Activated CD4-positive, alpha-beta memory T cell treated with anti-CD3 and anti-CD28 coated beads, Interleukin-2, amount 10 ng/mL, durations not matched to agents 7 days and 5 days (primary cell): ENCODE measurements at places on chromosomes 3 and 15. TPM values are rescaled to one million over a fixed set of nuclear protein-coding genes. Genes with fewer than 3 reads are reported as not detected.

Gene REC114
- not detected for total RNA-seq

GRCh38 chr3:150277444-150277843 is 130.7 kb upstream of the TSC22D2 start:
- no peak overlapping the region for H3K4me3 ChIP-seq
- H3K27me3 ChIP-seq = peaks cover 26% of the 10 kb centered on the region
- H3K36me3 ChIP-seq = no peaks in the 10 kb centered on the region
- H3K4me1 ChIP-seq = no peaks in the 10 kb centered on the region
- H3K27ac ChIP-seq = no peak overlapping the region

DNA sequence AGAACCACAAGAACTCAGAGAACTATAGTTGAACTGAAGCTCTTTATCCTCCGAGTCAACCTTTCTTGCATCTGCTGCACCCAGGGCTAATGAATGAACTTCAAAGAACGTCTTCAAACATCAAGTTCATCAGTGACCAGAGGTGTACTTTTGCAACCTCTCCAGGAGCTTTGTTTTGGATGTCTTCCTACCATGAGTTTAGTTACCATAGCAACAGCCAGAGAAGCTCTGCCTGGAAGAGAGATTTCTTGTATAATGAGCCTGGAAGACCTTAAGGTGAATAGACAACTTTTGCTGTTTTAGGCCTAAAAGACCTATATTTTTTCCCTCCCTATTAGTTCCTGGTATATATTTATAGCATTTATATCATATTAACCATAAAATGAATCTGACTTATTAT is 9.1 kb downstream of the ACTC1 start:
- DNase-seq = no peak
- H3K27me3 ChIP-seq = peaks cover 26% of the 10 kb centered on the region
- H3K27ac ChIP-seq = no peak overlapping the region
- no peaks in the 10 kb centered on the region for H3K4me1 ChIP-seq
- H3K4me3 ChIP-seq = no peak overlapping the region

DNA sequence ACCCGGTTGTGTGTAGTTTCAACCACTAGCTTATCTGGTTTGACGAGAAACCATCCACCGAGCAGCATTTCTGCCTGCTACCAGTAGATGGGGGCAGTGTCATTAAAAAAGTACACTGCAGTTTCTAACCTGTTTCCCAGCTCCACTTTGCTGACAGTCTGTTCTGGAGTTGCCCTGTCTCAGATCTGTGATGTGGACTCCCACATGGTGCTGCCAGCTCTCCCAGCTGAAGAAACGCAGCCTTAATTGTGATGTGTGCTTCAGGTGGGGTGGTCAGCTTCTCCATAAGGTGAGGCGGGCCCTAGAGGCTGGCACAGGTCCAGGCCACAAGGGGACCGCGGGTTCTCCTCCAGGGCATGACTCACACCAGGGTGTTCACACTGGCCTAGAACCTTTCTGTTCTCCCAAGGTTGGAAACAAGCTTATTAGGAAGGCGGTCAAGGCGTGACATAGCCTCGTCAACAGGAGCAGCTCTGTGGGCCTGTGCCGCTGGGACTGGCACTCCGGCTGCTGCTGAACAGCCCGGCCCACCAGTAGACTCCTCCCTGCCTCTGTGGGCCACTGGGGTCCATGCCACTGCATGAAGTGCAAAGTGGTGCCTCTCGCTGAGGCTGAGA is 2.9 kb upstream of the FAM43A start:
- peaks cover 38% of the 10 kb centered on the region for H3K27me3 ChIP-seq
- DNase-seq = peak; percentile 71
- H3K4me1 ChIP-seq = peaks cover 45% of the 10 kb centered on the region
- no peak overlapping the region for H3K4me3 ChIP-seq
- peaks cover 2% of the 10 kb centered on the region for H3K36me3 ChIP-seq

Gene DAZL
- total RNA-seq = not detected

DNA sequence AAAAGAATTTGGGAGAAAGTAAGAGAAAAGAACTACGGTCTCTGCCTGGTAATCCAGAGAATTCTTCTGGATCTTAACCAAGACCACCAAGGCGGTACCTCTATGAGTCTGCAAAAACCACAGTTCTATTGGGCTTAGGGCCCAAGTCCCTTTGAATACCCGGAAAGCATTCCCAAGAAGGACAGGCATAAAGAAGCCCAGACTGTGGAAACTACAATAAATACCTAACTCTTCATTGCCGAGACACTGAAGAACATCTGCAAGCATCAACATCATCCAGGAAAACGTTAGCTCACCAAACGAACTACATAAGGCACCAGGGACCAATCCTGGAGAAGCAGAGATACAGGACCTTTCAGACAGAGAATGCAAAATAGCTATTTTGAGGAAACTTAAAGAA is 162.3 kb upstream of the TMC3 start:
- no peak overlapping the region for H3K27ac ChIP-seq
- H3K27me3 ChIP-seq = peaks cover 9% of the 10 kb centered on the region
- no peak for DNase-seq
- H3K36me3 ChIP-seq = no peaks in the 10 kb centered on the region
- no peaks in the 10 kb centered on the region for H3K4me1 ChIP-seq

DNA sequence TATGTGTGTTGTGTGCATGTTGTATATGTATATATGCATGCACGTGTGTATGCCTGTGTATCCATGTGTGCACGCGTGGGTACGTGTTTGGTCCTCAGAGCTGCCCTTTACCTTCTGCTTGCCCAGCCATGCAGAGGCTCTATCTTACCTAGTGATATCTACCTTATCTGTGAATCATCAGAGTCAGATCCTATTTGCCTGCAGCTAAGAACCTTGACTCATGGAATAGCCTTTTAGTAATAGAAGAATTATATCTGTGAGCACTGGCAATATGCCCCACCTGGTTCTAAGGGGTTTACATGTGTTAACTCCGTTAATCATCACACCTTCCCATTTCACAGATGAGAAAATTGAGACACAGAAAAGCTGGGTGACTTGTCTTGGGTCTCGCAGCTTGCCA is 11.0 kb downstream of the PGPEP1L start:
- no peaks in the 10 kb centered on the region for H3K36me3 ChIP-seq
- no peak for DNase-seq
- H3K27me3 ChIP-seq = peaks cover 12% of the 10 kb centered on the region

GRCh38 chr3:86828751-86829150 is 162.2 kb downstream of the VGLL3 start:
- H3K36me3 ChIP-seq = no peaks in the 10 kb centered on the region
- H3K27ac ChIP-seq = no peak overlapping the region
- H3K27me3 ChIP-seq = no peaks in the 10 kb centered on the region
- H3K4me1 ChIP-seq = no peaks in the 10 kb centered on the region
- no peak overlapping the region for H3K4me3 ChIP-seq

DNA sequence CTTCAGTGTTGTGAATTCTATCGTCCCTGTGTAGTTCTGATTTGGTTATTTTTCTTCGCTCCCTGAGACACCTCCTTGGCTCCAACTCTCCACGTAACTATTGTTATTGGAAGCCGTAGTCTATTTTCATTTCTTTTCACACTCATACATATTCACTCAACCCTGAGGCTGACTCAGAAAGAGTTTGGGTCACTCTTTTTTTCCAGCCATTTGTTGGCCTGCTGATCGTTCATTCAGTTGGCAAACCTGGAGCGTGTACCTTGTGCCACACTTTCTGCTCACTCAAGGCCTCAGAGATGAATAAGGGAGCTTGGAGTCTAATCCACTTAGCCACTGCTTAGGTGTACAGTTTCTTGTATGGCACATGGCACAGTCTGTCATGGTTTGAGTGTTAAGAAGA is 22.4 kb downstream of the GYG1 start:
- no peaks in the 10 kb centered on the region for H3K27me3 ChIP-seq
- no peak overlapping the region for H3K4me3 ChIP-seq
- H3K36me3 ChIP-seq = peaks cover 62% of the 10 kb centered on the region
- no peak overlapping the region for H3K27ac ChIP-seq
- H3K4me1 ChIP-seq = peaks cover 53% of the 10 kb centered on the region
- DNase-seq = no peak

DNA sequence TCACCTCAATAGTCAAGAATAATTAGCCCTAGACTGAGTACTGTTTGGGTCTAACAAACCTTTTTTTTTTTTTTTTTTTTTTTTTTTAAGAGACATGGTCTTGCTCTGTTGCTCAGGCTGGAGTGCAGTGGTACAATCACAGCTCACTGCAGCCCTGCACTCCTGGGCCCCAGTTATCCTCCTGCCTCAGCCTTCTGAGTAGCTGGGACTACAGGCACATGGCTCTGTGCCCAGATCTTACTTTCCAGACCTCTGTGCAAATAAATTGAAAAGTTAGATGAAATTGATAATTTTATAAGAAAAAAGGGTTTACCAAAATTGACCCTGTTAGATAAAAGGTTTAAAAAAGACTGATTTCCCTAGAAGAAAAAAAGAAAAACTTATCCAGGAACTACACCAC is 79.0 kb downstream of the NR2E3 start:
- DNase-seq = no peak
- H3K4me3 ChIP-seq = no peak overlapping the region
- peaks cover 3% of the 10 kb centered on the region for H3K36me3 ChIP-seq
- no peaks in the 10 kb centered on the region for H3K4me1 ChIP-seq
- no peaks in the 10 kb centered on the region for H3K27me3 ChIP-seq

DNA sequence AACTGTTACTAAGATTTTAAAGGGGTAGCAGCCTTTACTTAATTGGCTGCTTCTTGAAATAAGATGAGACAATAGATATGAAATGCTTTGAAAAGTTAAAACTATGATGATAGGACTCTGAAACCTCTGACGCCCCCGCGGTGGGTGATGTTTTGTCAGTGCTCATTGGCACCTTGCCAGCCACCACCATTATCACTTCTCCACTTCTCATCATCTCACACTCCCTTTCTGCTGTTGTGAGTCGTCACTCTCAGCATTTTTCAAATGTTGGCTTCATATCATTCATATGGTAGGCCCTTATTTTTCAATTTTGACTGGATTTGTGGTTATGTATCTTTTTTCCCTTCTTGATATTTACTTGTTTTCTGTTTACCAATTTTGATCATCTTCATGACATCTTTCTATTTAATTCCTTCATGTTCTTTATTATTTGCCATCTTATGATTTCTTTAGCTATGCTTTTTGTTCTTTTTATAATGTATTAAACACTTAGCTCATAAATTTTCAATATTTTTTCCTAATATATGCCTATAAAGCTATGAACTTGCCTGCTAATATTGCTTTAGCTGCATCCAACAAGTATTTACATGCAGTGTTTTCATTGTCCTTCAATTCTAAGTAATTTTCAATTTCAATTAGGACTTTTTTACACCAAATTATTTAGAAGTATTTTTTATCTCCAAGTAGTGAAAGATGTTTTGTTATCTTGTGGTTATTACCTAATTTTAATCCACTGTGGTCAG is 30.3 kb upstream of the SKOR1 start:
- H3K36me3 ChIP-seq = peaks cover 4% of the 10 kb centered on the region
- H3K27me3 ChIP-seq = no peaks in the 10 kb centered on the region
- no peak overlapping the region for H3K27ac ChIP-seq
- no peak overlapping the region for H3K4me3 ChIP-seq
- no peak for DNase-seq

DNA sequence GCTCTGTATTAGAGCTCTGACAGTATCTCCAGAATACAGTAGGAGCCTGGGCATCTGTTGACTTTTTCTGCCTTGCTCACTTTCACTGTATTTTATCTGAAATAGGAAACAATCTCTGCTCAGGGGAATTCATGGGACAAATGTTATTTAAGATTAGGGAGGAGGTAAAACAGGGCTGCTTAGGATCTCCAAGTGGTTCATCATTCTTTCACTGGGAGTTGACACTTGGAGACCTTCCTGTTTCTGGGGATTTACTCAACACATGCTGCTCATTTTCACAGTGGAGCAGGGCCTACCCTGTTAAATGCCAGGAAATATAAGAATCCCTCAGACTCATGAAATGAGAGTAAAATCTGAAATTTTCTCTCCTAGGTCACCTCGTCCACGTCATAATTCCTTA is 185.5 kb downstream of the GAP43 start:
- H3K27ac ChIP-seq = no peak overlapping the region
- no peaks in the 10 kb centered on the region for H3K36me3 ChIP-seq
- no peak for DNase-seq
- peaks cover 39% of the 10 kb centered on the region for H3K27me3 ChIP-seq
- peaks cover 11% of the 10 kb centered on the region for H3K4me1 ChIP-seq
- no peak overlapping the region for H3K4me3 ChIP-seq

- no peak overlapping the region for H3K4me3 ChIP-seq
- H3K27ac ChIP-seq = no peak overlapping the region
- H3K4me1 ChIP-seq = no peaks in the 10 kb centered on the region
Measured at GRCh38 chr3:133956353-133956752, 60.7 kb upstream of the RAB6B start.

Gene CSTA
- total RNA-seq = not detected

- H3K36me3 ChIP-seq = peaks cover 4% of the 10 kb centered on the region
- peak overlapping the region; percentile 74 for H3K4me3 ChIP-seq
- peaks cover 24% of the 10 kb centered on the region for H3K27me3 ChIP-seq
- H3K27ac ChIP-seq = peak overlapping the region; percentile 62
- H3K4me1 ChIP-seq = peaks cover 25% of the 10 kb centered on the region
- no peak for DNase-seq
Measured at GRCh38 chr3:122246199-122246598, 62.7 kb downstream of the CASR start.

GRCh38 chr3:67349551-67350174 is 304.7 kb downstream of the SUCLG2 start:
- H3K27me3 ChIP-seq = peaks cover 7% of the 10 kb centered on the region
- peaks cover 9% of the 10 kb centered on the region for H3K4me1 ChIP-seq
- no peaks in the 10 kb centered on the region for H3K36me3 ChIP-seq
- no peak for DNase-seq
- no peak overlapping the region for H3K27ac ChIP-seq

Gene RTF1
- 37.1 TPM for total RNA-seq

Gene ZNF385D
- not detected for total RNA-seq

Gene NECTIN3
- total RNA-seq = 8.9 TPM

- peaks cover 8% of the 10 kb centered on the region for H3K27me3 ChIP-seq
Measured at GRCh38 chr3:37689645-37690356, 171.9 kb upstream of the CTDSPL start.

DNA sequence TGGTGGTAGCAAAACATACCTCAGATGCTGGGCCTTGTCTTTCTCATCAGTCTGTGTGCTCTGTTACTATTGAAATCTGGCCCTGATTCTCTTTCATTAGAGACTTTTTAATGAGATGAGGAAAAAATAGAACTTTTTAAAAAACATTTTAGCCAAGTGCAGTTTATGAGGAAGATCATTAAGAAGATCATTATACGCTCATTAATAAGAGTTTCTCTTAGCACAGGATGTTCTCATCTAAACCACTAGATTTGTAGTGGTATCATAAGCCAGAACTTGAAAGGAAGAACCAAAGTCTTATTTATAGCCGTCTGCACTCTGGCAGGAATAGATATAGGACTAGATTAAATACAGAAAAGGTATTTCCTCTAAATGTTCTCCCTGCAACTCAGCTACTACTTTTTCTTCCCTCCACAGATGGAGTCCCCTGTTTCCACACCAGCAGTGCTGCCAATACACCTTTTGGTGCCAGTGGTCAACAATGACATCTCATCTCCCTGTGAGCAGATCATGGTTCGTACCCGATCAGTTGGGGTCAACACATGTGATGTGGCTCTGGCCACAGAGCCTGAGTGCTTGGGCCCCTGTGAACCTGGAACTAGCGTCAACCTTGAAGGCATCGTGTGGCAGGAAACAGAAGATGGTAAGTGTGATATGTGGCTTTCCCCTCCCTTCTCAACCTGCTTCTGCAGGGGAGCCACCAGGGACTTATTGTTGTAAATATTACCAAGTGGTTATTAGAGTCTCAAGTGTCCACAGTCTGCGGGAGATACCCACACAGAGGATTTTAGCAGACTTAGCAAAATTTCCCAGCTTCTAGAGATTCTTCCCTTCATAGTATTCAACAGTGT is 152.8 kb downstream of the RBPMS2 start:
- peak overlapping the region; percentile 63 for H3K4me3 ChIP-seq
- no peaks in the 10 kb centered on the region for H3K27me3 ChIP-seq
- peaks cover 19% of the 10 kb centered on the region for H3K36me3 ChIP-seq
- peak; percentile 70 for DNase-seq
